Kidney epithelial cell (primary cell): ENCODE measurements at places on chromosomes 2 and 18.

GRCh38 chr2:9400268-9401058 lies 22.9 kb downstream of the ITGB1BP1 start:
- DNase-seq, result no peak

GRCh38 chr18:3791238-3791637 lies 341.3 kb downstream of the TGIF1 start:
- DNase-seq, result no peak

DNA sequence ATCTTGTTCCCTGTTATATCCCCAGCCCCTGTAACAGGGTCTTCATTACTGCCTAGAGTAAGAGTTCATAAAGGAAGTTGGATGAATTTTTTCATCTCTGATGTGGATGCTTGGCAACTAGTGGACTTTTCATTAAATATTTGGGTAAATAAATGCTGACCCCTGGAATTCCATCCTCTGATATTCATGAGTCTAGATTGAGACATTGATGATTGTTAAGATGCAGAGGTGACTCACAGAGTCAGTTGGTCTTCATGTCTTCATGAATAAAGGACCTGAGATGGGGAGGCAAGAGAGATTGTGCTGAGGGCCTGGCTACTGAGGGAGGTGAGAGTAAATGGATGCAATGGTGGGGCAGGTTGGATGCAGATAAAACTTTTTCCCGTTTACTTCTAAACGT lies 132.7 kb upstream of the NT5C1B start:
- DNase-seq, result no peak

DNA sequence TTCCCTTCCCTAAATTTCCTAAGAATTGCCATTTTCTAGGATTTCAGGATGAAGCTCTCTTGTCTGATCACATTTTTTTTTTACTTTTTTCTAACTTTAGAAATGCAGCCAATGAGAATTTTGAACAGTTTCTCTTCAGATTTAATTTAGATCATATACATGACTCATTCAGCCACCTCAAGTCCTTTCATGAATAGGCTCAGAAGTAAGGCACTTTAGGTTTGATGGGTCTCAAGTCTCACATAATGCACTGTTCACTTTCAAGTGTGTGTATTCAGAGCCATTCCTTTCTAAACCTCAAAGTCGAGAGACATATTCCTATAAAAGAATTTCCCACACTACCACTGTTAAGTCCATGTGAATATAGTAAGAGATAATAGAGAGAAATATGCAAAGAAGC lies 614.1 kb upstream of the VRK2 start:
- DNase-seq, result no peak

DNA sequence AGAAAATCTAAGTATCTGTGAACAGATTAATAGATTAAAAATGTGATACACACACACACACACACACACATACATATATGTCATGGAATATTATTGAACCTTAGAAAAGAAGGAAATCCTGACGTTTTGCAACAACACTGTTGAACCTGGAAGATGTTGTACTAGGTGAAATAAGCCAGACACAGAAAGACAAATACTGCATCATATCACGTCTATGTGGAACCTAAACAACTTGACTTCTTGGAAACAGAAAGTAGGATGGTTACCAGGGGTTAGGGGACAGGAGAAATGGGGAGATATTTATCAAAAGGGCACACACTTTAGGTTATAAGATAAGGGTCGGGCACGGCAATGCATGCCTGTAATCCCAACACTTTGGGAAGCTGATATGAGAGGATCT lies 698.4 kb upstream of the ID2 start:
- no peak for DNase-seq

- DNase-seq, result no peak
These were observed 122.8 kb upstream of the LGALSL start for GRCh38 chr2:64331114-64331645.

- DNase-seq, result no peak
These were observed 53.9 kb downstream of the PRKRA start for GRCh38 chr2:178397002-178397605.

- DNase-seq, result no peak
These were observed 17.7 kb upstream of the NFE2L2 start for GRCh38 chr2:177282181-177282641.

GRCh38 chr18:54528942-54529376 lies 62.1 kb upstream of the DYNAP start:
- no peak for DNase-seq

GRCh38 chr2:239224199-239224570 lies 176.6 kb downstream of the HDAC4 start:
- DNase-seq, result no peak

DNA sequence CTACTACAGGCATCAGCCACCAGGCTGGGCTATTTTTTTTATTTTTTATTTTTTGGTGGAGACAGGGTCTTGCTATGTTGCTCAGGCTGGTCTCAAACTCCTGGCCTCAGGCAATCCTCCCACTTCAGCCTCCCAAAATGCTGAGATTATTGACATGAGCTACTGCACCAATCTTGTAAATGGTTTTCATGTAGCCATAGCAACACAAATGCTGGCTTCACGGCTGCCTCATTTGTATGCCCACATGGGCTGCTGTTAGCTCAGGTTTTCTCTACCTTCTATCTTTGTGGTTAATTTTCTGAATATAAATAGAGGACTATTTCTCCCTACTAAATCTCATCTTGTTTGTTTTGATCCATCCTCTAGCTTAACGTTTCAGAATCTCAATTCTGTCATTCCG lies 58.2 kb downstream of the PLEKHM3 start:
- DNase-seq, result no peak

GRCh38 chr2:119996148-119996547 lies 16.7 kb upstream of the EPB41L5 start:
- no peak for DNase-seq

- no peak for DNase-seq
These were observed 2.0 kb downstream of the SDC1 start for GRCh38 chr2:20222769-20223406.
